MCF 10A (cell line): ENCODE measurements at places on chromosomes 7 and 10. TPM values are rescaled to one million over a fixed set of nuclear protein-coding genes. Genes with fewer than 3 reads are reported as not detected.

DNA sequence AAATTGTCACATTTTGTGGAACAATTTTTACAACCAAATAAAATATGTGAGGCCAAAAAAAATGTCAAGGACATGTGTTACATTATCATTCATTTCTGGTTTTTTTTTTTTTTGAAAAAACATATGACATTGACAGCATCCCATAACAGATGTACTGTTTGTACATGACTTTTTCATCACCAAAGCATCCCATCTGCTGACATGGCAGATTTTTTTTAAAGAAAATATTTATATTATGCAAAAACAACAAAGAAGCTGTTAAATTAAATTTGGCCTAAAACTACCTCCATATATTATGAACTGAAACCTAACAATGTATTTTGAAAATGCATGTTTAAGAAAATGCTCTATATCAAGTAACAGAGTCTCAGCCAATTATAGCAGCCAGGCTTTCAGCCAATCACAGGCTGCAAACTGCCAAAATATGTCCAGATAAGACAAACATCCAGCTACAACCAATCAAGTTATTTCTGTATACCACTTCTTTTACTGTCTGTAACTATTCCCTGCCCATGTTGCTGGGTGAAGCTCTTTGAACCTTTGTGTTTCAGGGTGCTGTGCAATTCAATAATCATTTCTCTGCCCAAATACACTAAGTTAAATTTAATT, 1111.8 kb downstream of the GRM8 start:
- no peak overlapping the region for H3K27ac ChIP-seq
- H3K36me3 ChIP-seq: no peaks in the 10 kb centered on the region
- no peaks in the 10 kb centered on the region for H3K27me3 ChIP-seq

GRCh38 chr7:46360296-46360695, 439.2 kb upstream of the IGFBP3 start:
- no peaks in the 10 kb centered on the region for H3K36me3 ChIP-seq
- H3K4me1 ChIP-seq: peaks cover 6% of the 10 kb centered on the region
- no peaks in the 10 kb centered on the region for H3K27me3 ChIP-seq
- no peak overlapping the region for H3K4me3 ChIP-seq
- no peak overlapping the region for H3K27ac ChIP-seq

DNA sequence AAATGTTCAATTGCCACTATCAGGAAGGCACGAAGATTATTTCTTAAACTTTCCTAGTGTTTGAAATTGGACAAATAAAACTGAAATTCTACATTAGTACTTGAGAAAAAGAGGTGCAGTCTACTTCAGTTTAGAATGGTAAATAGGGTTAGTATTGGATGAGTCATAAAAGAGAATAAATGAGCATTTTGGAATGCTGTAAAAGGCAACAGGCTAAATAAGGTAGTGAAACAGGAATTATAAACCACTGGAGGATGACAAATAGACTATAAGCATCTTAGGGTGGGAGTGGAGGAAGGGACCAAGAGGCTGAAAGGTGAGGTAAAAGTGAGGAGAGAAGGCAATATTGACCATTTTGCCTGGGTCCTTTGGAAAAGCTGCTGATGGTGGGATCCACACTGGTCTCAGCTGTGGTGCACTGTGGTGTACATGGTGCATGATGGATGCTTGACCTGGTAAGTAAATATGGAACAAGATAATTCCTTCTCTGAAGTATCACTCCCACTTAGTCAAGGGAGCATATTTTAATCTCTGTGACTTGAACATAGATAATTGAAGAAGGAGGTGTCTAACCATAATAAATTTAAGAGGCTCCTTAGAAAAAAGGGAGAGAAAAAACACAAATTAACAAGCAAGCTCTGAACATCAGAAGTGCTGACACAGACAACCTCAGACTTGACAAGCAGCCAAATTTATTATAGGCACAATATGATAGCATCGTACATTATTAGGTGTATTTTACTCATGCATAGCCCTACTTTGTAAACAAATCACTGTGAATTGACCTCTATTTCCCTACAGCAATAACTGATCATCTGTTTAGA, 76.4 kb upstream of the SCIN start:
- H3K4me1 ChIP-seq: peaks cover 6% of the 10 kb centered on the region
- H3K27ac ChIP-seq: no peak overlapping the region

DNA sequence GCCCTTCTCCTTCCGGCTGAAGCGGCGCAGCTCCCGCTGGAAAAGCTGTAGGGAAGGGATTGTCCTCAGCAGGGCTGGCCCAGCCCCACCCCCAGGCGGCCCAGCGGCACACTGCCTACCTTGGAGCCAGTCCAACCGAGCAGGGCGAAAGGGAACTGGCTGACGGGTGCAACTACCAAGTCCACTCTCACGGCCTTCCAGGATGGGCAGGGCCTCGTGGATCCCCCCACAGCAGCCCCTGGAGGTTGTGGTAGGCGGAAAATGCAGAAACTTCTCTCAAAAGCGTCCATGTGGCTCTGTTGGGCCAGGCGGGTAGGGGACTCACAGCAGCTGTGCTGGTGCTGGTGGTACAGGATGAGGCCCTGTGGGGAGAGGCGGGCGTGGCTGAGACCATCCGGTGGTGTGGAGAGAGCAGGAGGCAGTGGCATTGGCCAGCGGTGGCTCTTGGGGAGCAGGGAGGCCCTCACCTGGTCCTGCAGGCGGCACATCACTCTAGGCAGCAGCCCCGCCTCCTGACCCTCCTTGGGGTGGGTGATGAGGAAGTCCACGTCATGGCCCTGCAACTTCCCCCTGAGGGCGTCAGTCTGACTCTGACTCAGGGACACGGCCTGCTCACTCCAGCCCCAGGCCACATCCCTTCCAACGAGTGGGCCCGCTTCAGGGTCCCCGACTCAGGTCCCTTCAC, 8.4 kb upstream of the PGAM2 start:
- no peaks in the 10 kb centered on the region for H3K27me3 ChIP-seq
- H3K4me3 ChIP-seq: peak overlapping the region; percentile 54
- H3K4me1 ChIP-seq: peaks cover 35% of the 10 kb centered on the region

GRCh38 chr10:93468461-93469213, 13.5 kb downstream of the MYOF start:
- H3K36me3 ChIP-seq: peaks cover 34% of the 10 kb centered on the region
- H3K27me3 ChIP-seq: no peaks in the 10 kb centered on the region
- peak overlapping the region; percentile 85 for H3K27ac ChIP-seq
- peaks cover 54% of the 10 kb centered on the region for H3K4me1 ChIP-seq
- peak overlapping the region; percentile 52 for H3K4me3 ChIP-seq

- no peak overlapping the region for H3K27ac ChIP-seq
- H3K4me3 ChIP-seq: no peak overlapping the region
- no peaks in the 10 kb centered on the region for H3K27me3 ChIP-seq
- peak; percentile 65 for DNase-seq
- peaks cover 7% of the 10 kb centered on the region for H3K36me3 ChIP-seq
Observed at GRCh38 chr10:121324678-121325213, 273.5 kb downstream of the FGFR2 start.

DNA sequence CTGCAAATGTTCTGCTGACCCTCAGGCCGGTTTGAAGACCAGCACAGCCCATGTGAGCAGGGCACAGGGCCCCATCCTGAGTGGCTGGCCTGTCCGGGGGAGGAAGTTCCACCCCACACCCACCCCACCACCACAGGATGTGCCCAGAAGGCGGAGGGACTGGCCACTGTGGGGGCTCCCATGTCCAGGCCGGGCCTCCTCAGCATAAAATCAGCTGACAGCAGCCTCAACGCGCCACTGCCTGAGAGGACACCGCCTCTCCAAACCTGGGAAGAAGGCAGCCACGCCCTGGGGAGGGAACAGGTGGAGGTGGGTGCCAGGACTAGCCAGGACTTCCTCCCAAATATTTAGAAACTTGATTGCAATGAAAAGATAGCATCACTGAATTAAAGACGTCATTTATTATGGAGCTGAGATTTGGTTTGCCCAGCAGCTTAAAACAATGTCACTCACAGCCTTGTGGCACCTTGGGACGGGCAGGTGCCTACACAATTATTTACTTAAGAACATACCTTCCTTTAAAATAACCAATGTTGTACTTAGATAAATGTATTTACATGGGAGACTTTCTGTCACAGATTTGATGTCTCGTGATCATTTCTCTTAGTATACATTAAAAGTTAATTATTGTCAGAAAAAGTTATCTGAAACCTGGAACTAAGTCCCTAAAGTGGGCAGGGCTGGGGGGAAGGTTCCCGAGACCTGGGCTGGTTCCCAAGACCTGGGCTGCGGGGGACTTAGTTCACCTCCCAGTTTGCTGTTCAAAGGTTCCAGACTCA, 27.3 kb upstream of the FAM20C start:
- H3K27me3 ChIP-seq: peaks cover 67% of the 10 kb centered on the region
- no peak overlapping the region for H3K27ac ChIP-seq
- no peak for DNase-seq
- no peaks in the 10 kb centered on the region for H3K36me3 ChIP-seq

- H3K36me3 ChIP-seq: no peaks in the 10 kb centered on the region
- H3K4me1 ChIP-seq: peaks cover 6% of the 10 kb centered on the region
- no peak for DNase-seq
Observed at GRCh38 chr7:1268866-1269265, 36.2 kb downstream of the UNCX start.

Gene CXCL12
- not detected in 2 replicates for total RNA-seq

Gene LIPM
- not detected in 2 replicates for total RNA-seq

Gene CPN1
- not detected in 2 replicates for total RNA-seq
